Mesenchymal stem cell (in vitro differentiated cells and primary cell): ENCODE measurements at places on chromosomes 1 and 21.

GRCh38 chr1:84083307-84083706, 60.8 kb upstream of the PRKACB start:
- peaks cover 6% of the 10 kb centered on the region for H3K4me1 ChIP-seq
- no peak overlapping the region for H3K4me3 ChIP-seq
- no peaks in the 10 kb centered on the region for H3K36me3 ChIP-seq
- DNase-seq, result no peak

DNA sequence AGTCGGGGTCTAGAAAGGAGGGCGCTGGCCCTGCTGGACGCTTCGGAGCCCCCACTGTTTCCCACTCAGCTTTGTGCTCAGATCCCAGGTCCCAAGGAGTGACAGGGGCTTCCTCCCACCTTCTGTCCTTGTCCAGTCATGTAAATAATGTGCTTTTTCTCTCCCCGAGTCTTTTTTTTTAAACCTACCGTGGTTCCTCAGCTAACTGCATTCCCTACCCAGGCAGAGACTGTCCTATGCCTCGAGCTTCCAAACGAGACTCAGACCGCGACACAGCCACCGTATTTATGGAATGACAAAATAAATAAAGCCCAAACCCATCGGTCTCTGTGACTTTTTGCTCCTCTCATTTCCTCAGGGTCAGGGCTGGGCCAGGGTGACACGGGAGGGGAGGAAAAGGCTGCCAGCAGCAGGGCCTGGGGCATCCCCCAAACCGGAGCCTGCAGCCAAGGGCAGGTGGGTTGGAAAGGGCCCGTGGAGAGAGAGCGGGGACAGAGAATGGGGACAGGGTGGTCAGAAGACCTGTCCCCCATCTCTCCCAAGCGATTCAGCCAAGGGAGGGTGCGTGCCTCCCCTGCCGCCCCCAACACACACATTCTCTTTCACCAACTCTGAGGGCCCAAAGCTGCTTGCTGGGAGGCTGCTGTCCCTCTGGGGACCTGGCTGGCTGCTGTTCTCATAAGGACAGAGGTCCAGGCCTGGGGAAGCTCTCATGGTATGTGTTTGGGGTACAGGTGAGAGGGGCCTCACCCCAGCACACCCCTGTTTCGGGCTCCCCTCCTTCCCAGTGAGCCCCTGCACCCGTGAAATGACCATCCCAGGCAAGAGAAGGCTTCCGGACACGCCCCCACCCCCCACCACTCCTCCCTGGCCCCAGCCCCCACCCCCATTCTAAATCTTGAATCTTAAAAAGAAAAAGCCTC, 55.4 kb downstream of the KCNAB2 start:
- H3K4me1 ChIP-seq, result peaks cover 1% of the 10 kb centered on the region
- H3K36me3 ChIP-seq, result no peaks in the 10 kb centered on the region
- H3K4me3 ChIP-seq, result no peak overlapping the region
- H3K27me3 ChIP-seq, result no peaks in the 10 kb centered on the region
- H3K27ac ChIP-seq, result no peak overlapping the region

GRCh38 chr1:14128096-14128495, 428.1 kb downstream of the PRDM2 start:
- H3K4me1 ChIP-seq, result no peaks in the 10 kb centered on the region
- H3K27ac ChIP-seq, result no peak overlapping the region
- no peak overlapping the region for H3K4me3 ChIP-seq
- H3K36me3 ChIP-seq, result no peaks in the 10 kb centered on the region

DNA sequence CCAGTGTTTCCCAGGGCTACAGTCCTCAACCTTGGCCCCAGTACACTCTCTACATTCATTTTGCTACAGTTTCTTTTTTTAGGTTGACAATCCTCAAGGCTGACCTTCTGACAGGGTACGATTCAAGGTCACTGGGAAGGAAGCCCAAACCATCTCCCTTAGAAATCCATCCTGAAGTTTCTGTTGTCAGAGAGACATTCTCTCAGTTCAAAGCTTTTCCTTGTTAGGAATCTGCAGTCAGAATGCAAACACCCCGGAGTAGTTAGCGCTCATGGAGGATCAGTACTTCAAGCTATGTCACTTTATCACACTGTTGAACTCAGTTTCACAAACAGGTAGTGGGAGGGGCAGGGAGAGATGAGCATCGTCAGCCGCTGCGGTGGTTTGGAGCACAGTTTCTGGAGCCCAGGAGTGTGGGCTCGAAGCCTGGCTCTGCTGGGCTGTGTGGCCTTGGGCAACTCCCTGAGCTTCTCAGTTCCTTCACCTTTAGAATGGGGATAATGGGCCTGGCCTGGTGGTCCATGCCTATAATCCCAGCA, 4.2 kb downstream of the SLC2A5 start:
- H3K27me3 ChIP-seq, result no peaks in the 10 kb centered on the region
- DNase-seq, result no peak
- peaks cover 3% of the 10 kb centered on the region for H3K36me3 ChIP-seq
- no peak overlapping the region for H3K4me3 ChIP-seq
- H3K27ac ChIP-seq, result no peak overlapping the region
- peaks cover 29% of the 10 kb centered on the region for H3K4me1 ChIP-seq

- peaks cover 62% of the 10 kb centered on the region for H3K27me3 ChIP-seq
- no peak overlapping the region for H3K4me3 ChIP-seq
- peak overlapping the region; percentile 17 for H3K27ac ChIP-seq
- DNase-seq, result peak; percentile 49
- H3K4me1 ChIP-seq, result peaks cover 27% of the 10 kb centered on the region
Observed at GRCh38 chr1:202237052-202237451, 43.5 kb downstream of the LGR6 start.

DNA sequence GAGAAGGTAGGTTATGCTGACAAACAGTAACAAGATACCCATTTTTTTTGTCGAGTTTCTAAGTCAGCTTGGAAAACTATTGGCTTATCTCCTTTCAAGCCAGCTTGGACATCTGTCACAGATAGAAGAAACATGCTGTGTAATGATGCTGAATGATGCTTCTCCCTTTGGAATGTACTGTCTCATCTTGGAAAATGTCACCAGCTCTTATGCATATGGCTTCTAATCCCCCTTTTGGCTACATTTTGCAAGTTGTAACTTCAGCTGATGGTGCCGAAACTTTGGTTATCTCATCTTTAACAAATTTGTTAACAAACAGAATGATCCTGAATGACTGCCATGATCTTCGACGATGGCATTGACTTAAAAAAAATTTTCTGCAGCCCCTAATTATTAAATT, 68.8 kb upstream of the ST6GALNAC3 start:
- no peaks in the 10 kb centered on the region for H3K27me3 ChIP-seq
- no peaks in the 10 kb centered on the region for H3K36me3 ChIP-seq
- H3K27ac ChIP-seq, result no peak overlapping the region
- H3K4me1 ChIP-seq, result no peaks in the 10 kb centered on the region
- no peak overlapping the region for H3K4me3 ChIP-seq

GRCh38 chr1:116150368-116150767, 39.2 kb downstream of the MAB21L3 start:
- DNase-seq, result no peak
- H3K4me3 ChIP-seq, result no peak overlapping the region
- no peaks in the 10 kb centered on the region for H3K36me3 ChIP-seq
- H3K27ac ChIP-seq, result no peak overlapping the region

DNA sequence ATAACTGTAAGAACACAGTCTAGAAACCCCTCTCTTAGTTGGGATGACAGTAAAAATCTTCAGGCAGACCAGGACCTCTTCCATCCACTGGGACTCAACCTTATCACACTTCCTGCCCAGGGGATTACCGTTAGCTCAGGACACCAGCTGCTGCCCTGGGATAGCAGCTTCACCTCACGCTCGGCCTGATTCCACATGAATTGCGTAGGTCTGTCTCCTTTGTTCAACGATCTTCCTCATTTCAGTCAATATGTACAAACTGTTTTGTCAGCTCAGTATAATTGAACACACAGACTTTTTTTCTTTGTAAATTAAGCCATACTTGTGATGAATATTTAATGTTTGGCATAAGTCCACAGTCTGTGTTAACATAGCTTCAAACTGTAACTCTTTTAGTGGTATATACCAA, 290.4 kb downstream of the GRIK1 start:
- H3K4me1 ChIP-seq, result peaks cover 2% of the 10 kb centered on the region
- DNase-seq, result no peak
- no peak overlapping the region for H3K4me3 ChIP-seq
- H3K27me3 ChIP-seq, result no peaks in the 10 kb centered on the region
- no peak overlapping the region for H3K27ac ChIP-seq

- H3K4me1 ChIP-seq, result no peaks in the 10 kb centered on the region
- H3K4me3 ChIP-seq, result no peak overlapping the region
- H3K27ac ChIP-seq, result no peak overlapping the region
- DNase-seq, result no peak
Observed at GRCh38 chr21:31658053-31658452, 1.4 kb upstream of the SOD1 start.

DNA sequence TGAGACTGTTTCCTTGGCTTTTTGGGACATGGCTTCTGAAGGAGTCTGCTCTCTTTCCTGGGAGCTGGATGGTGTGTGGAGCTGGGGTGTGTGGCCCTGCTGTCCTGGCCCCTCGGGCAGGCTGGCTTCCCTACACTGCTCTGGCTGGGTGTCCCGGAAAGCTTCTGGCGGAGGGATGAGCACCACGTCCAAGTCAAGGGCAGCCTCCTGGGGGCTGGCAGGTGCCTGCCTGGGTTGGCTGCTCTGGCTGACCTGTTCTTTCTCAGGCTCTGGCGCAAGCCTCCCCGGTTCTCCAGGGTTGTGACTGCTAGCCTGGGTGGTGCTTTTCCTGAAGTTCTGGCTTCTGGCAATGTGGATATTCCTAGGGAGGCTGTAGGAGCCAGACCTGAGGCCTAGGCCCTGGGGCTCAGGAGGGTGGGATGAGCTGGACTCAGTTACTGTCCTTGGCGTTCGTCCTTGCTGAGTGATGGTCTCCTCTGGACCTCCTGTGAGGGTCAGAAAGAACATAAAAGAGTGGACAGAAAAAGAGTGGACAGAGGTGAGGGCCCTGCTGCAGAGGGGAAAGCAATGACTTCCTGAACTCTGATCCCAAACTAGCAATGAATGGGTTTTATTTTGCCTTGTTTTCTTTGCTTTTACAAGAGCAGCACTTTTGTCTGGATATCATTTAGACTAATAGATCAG, 9.4 kb downstream of the C1orf116 start:
- no peak overlapping the region for H3K27ac ChIP-seq
- no peak for DNase-seq
- H3K27me3 ChIP-seq, result no peaks in the 10 kb centered on the region
- H3K4me1 ChIP-seq, result peaks cover 22% of the 10 kb centered on the region

DNA sequence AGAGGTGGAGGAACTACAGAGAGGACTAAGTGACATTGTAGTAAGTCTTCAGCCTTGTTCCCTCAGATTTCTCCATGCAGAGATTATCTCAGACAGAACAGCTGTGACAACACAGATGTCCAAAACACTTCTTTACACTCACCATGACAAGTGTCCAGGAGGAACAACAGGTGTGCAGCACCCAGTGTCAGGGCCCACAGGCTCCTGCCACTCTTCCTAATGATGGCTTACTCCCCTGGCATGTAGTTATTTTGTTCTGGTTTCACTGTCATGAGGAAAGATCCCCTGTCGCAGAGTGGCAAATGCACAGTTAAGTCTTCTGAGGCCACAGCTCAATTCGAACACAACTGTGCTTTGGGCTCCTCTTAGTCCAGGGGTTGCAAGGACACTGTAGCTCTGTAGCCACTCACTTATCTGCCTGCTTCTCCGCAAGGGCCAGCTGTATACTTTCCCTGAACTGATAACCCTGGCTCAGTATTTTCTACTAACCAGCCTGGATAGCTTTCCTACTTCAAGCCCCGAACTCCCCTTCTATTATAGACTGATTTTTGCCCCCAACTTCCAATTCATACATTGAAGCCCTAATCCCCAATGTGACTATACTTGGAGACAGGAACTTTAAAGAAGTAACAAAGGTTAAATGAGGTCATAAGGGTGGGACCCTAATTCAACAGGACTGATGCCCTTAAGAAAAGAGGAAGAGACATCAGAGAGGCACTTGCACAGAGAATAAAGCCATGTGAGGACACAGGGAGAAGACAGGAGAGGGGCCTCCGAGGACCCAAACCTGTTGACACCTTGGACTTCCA, 11.1 kb downstream of the PDZK1 start:
- no peaks in the 10 kb centered on the region for H3K27me3 ChIP-seq
- no peak overlapping the region for H3K4me3 ChIP-seq
- peaks cover 2% of the 10 kb centered on the region for H3K4me1 ChIP-seq
- no peak for DNase-seq

DNA sequence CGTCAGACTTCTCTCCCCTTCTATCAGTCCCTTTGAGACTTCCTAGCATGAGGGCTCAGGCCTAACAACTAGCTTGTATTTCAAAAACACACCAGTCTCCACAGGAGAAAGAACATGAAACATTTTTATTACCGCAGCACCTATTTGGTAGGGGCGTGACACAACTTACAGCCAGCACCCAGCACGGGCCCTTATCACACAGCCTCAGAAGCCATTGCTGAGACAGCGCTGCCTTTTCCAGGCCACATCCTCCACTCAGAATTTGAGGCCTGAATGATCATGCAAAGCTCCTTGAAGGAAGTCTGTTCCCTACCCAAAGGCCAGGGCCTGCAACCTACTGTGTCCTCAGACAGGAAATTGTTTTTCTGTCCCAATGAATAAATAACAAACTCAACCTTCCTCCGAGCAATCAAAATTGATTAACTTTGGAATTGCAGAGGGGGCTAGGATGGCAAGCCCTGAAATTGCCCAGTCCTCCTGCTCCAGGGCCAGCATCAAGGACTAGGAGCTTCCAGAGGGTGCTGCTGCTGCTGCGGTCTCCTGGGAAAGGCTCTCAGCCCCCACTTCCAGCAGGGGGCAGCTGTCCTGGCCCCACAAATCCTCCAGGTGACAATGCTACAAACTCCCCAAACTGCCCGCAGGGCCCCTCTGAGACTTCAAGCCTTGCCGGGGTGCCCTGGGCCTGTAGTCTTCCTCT, 94.3 kb upstream of the GALNT2 start:
- peaks cover 2% of the 10 kb centered on the region for H3K4me1 ChIP-seq
- H3K27ac ChIP-seq, result no peak overlapping the region
- H3K4me3 ChIP-seq, result no peak overlapping the region
- DNase-seq, result no peak

DNA sequence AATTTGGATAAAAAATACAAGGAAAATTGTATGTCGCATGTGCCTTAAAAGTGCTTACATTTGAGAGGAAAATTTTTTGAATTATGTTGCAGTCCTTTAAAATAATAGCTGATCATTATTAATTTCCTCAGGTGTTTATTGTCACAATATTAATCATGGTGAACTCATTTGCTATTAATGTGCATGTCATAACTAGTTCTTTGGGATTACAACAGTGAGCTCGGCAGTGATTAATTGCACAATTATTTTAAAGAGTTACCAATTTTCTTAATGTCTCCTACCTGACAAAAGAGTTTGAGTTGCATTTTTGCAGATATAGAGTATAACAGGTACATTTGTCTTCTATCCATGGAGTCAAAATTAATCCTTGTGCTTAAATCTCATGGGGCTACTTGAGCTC, 854.3 kb downstream of the BRINP3 start:
- H3K4me1 ChIP-seq, result no peaks in the 10 kb centered on the region
- DNase-seq, result no peak
- H3K4me3 ChIP-seq, result no peak overlapping the region
- H3K36me3 ChIP-seq, result no peaks in the 10 kb centered on the region
- no peaks in the 10 kb centered on the region for H3K27me3 ChIP-seq
- H3K27ac ChIP-seq, result no peak overlapping the region

GRCh38 chr1:35188578-35189392, 4.2 kb downstream of the SFPQ start:
- H3K4me3 ChIP-seq, result no peak overlapping the region
- H3K27me3 ChIP-seq, result no peaks in the 10 kb centered on the region
- H3K27ac ChIP-seq, result no peak overlapping the region

- peaks cover under 1% of the 10 kb centered on the region for H3K36me3 ChIP-seq
- peaks cover 32% of the 10 kb centered on the region for H3K27me3 ChIP-seq
- no peak overlapping the region for H3K27ac ChIP-seq
Observed at GRCh38 chr1:212609701-212610574, 1.4 kb downstream of the ATF3 start.
